Stimulated activated CD4-positive, alpha-beta T cell treated with anti-CD3 and anti-CD28 coated beads, TNF-alpha, amount 100 ng/mL, for 1 hour (primary cell): ENCODE measurements at places on chromosomes 4 and X.

DNA sequence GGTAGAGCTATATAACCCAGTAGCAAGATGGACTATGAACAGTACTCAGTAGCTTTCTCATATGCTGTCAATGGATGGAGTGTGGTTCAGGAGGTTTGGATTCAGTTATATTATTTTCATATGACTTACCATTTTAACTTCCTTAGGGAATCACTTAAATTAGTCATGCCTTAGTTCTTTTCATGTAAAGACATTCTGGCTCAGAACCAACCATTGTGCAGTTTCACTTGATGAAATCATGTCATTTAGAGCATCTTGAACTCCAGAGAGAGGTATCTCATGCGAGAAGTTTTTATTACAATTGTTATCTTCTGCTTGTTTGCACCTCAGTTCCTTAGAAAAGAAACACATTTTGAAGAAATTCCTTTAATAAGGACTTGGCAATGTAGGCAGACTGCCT lies 55.8 kb downstream of the IL1RAPL2 start:
- no peak for DNase-seq

- DNase-seq, result no peak
Measured at GRCh38 chr4:158462611-158463010, 59.1 kb upstream of the RXFP1 start.

- DNase-seq, result no peak
Measured at GRCh38 chr4:38985410-38986100, 46.7 kb downstream of the TMEM156 start.

DNA sequence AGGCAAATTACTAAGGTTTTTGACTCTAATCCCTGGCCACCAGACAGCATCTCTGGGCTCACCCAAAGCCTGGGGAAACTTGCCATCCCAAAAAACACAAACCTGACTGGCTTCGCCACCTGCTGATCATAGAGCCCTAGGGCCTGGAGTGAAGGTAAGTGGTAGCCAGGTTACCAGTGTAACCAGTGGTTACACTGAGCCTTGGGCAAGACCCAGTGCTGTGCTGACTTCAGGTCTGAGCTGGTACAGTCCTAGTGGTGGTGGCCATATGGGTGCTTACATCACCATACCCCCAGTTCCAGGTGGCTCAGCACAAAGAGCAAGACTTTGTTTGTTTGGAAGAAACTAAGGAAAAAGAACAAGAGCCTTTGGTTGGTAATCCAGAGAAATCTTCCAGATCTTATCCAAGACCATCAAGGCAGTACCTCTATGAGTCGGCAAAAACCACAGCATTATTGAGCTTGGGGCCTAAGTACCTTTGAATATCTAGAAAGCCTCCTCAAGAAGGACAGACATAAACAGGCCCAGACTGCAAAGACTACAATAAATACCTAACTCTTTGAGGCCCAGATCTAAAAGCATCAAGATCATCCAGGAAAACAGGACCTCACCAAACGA lies 13.7 kb downstream of the MED14 start:
- DNase-seq, result no peak

GRCh38 chrX:39678914-39679313 lies 418.8 kb downstream of the BCOR start:
- DNase-seq, result no peak

- DNase-seq, result no peak
Measured at GRCh38 chr4:123121241-123121907, 199.0 kb upstream of the NUDT6 start.

GRCh38 chrX:111881715-111882114 lies 5.7 kb downstream of the TRPC5OS start:
- no peak for DNase-seq

GRCh38 chr4:7103607-7104365 lies 35.9 kb upstream of the GRPEL1 start:
- DNase-seq, result no peak

DNA sequence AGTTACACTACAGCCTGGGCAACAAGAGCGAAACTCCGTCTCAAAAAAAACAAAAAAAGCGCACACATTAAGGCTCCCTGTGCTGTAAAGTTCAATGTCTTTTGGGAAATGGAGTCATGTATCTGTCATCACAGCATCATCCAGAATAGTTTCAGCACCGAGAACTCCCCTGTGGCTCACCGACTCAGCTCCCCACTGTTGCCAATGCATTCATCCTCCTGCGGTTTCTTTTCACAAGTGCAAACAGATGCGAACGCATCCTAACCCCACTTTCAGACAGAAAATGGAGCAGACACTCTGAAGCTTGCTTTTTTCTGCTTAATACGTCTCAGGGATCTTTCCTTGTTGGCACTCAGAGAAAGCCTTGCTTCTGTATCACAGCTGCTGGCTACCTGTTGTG lies 13.8 kb upstream of the SH3TC1 start:
- DNase-seq, result no peak

DNA sequence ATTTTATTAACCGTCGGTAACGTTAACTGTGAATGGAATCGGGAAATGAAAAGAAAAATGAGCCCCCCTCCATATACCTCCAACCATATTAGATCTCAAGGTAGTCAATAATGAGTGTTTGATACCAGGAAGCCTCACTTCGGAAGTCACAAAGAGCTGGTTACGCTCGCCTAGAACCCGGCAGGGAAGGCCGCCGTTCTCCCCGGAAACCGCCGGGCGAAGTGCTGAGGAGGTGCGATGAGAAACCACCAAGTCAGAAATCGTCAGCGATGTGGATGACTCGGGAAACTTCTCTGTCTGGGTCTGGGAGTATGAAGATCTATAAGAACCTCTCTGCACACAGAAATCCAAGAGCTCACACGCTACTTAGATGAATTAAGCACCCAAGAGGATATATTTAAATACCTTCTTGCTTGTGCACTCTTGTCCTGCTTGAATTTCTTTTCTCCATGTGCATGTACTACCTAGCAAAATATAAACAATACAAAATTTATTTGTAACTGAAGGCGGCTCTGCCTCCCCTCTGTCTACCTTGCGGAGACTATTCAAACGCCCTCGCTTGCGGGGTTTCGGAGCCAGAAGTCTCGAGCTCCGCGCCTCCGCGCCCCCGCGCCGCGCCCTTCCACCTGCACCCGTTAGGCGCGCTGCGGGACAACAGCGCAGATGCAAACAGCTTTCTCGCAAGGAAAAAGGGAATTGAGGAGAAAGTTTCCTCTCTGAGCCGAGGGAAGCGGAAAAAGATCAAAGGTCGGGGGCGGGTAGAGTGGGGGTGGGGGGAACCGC lies 17.8 kb downstream of the NKX6-1 start:
- DNase-seq, result no peak

DNA sequence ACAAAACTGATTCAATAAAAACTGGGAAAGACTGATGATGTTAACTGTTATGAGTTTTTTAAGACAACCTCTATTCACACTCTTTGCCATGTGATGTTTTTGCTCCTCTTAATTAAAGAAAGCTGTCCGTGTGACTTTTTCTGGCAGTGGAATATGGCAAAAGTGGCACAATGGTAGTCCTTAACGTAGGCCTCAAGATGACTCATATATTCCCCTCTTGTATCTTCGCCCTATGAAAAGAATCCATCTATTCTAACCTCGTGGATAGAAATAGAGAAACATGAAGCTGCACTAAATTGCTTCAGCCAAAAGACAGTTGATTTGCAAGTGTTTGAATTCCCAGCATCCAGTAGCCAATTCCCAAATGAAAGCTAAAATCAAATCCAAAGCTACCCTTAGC lies 603.8 kb upstream of the PCDH7 start:
- DNase-seq, result no peak

GRCh38 chrX:26889574-26889973 lies 573.6 kb downstream of the PPP4R3C start:
- DNase-seq, result no peak

DNA sequence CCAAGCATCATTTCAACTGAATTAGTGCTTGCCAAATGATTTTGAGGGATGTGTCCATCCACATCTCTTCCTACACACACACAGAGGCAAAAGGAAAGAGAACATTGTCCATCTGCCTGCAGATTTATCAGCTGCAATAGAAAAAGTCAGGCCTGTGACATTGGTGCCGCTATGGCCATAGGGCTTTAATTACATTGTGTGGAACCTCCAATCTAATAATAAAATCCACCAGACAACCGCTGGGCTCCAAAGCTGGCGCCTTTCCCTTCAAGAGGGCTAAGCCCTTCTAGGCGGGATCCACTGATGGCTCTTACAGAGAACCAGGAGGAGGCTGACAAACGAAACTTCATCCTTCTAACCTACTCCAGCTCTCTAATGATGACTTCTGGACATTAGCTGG lies 60.6 kb downstream of the PHOX2B start:
- DNase-seq, result no peak

DNA sequence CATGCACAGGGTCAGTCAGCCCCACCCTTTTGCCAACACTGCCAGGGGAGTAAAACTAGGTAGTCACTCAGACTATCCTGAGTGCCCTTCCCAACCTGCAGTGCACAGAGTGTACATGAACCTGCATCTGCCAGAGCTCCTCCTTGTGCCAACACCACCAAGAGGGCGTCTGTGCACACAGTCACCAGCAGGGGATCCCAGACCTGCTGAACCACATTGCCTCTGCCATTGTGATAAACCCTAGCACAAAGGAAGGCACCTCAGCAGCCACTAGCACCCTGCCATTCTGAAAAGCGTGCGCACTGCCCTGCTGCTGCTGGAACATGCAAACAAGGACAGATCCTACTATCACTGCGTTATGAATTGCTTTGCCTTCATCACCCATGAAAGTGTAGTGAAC lies 247.8 kb upstream of the POU3F4 start:
- no peak for DNase-seq

DNA sequence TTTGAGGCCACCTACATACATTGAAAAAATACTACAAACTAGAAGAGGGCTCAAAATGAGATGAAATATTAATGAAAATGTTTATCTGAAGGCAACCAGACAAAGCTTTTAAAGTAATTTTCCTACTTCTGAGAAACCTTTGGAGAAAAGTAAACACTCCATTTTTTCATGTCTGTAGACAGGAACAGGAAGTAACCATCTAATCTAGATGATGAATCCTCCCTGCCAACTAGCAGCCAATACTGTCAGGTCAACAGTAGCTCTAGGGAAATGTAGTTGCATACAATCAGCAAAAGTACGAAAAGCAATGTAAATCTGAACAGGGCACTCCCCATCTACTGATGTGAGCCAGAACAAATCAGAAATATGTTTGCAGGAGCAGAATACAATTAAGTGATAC lies 49.0 kb downstream of the AMMECR1 start:
- DNase-seq, result no peak
